Tibial nerve (tissue), 4 donors: ENCODE measurements at places on chromosomes 13 and 19. TPM values are rescaled to one million over a fixed set of nuclear protein-coding genes. Genes with fewer than 3 reads are reported as not detected.

The KASH5 gene
- not detected for total RNA-seq

The NAPSA gene
- 0.39 TPM for total RNA-seq

The CAMSAP3 gene
- total RNA-seq: not detected

The CGB8 gene
- total RNA-seq: not detected

The FGF21 gene
- total RNA-seq: not detected

The BIVM gene
- 11.8 TPM for total RNA-seq

The CD33 gene
- total RNA-seq: 2.9 TPM

The LILRB3 gene
- 4.4 TPM for total RNA-seq

The ZNF763 gene
- 8.2 TPM for total RNA-seq

The DLL3 gene
- not detected for total RNA-seq

The CYP2A7 gene
- total RNA-seq: not detected

The PSG3 gene
- not detected for total RNA-seq

The ONECUT3 gene
- total RNA-seq: not detected

The RGS9BP gene
- 0.22 TPM for total RNA-seq

The SIAH3 gene
- total RNA-seq: not detected

The ZNF614 gene
- total RNA-seq: 4.8 TPM

The DACT3 gene
- total RNA-seq: 7.4 TPM

The ZNF208 gene
- 3.7 TPM for total RNA-seq

The PLEKHA4 gene
- total RNA-seq: 237 TPM

The NCAN gene
- not detected for total RNA-seq

The KLK13 gene
- 0.63 TPM for total RNA-seq

The MYO16 gene
- total RNA-seq: not detected

The S1PR5 gene
- not detected for total RNA-seq

The UPF1 gene
- total RNA-seq: 117 TPM

The CAPS gene
- 75.2 TPM for total RNA-seq

The SHFL gene
- total RNA-seq: 25.1 TPM

The MUC16 gene
- total RNA-seq: under 0.01 TPM

The CEACAM20 gene
- not detected for total RNA-seq

The TUBA3C gene
- total RNA-seq: not detected

The GZMM gene
- not detected for total RNA-seq

The PRSS57 gene
- total RNA-seq: not detected

The ZNF471 gene
- 11.2 TPM for total RNA-seq

The ATXN8OS gene
- not detected for total RNA-seq

The KLK14 gene
- not detected for total RNA-seq

The POU2F2 gene
- 0.44 TPM for total RNA-seq

The APOC1 gene
- 213 TPM for total RNA-seq

The LAIR2 gene
- total RNA-seq: not detected

The PRRG2 gene
- 0.42 TPM for total RNA-seq

The TBCB gene
- total RNA-seq: 244 TPM
